CD4-positive, alpha-beta T cell treated with Interleukin-10 for 1 hour (primary cell): ENCODE measurements at places on chromosomes 6 and 20.

GRCh38 chr6:143451531-143451930, 926 bp downstream of the PEX3 start:
- no peak for DNase-seq

GRCh38 chr20:17734374-17734773, 34.6 kb downstream of the BANF2 start:
- no peak for DNase-seq

- no peak for DNase-seq
These were observed 34.9 kb upstream of the TNFAIP3 start for GRCh38 chr6:137832110-137832509.

- no peak for DNase-seq
These were observed 13.4 kb downstream of the TRIM38 start for GRCh38 chr6:25975923-25976560.

DNA sequence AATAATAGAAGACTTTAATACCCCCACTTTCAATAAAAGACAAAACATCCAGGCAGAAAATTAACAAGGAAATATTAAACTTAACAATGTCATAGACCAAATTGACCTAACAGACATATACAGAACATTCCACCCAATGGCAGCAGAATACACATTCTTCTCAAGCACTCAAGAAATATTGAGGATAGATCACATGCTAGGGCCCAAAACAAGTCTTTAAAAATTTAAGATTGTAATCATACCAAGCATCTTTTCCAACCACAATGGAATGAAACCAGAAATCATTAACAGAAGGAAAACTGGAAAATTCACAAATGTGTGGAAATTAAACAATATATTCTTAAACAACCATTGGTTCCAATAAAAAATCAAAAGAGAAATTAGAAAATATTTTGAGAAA, 161.0 kb downstream of the COL12A1 start:
- no peak for DNase-seq

DNA sequence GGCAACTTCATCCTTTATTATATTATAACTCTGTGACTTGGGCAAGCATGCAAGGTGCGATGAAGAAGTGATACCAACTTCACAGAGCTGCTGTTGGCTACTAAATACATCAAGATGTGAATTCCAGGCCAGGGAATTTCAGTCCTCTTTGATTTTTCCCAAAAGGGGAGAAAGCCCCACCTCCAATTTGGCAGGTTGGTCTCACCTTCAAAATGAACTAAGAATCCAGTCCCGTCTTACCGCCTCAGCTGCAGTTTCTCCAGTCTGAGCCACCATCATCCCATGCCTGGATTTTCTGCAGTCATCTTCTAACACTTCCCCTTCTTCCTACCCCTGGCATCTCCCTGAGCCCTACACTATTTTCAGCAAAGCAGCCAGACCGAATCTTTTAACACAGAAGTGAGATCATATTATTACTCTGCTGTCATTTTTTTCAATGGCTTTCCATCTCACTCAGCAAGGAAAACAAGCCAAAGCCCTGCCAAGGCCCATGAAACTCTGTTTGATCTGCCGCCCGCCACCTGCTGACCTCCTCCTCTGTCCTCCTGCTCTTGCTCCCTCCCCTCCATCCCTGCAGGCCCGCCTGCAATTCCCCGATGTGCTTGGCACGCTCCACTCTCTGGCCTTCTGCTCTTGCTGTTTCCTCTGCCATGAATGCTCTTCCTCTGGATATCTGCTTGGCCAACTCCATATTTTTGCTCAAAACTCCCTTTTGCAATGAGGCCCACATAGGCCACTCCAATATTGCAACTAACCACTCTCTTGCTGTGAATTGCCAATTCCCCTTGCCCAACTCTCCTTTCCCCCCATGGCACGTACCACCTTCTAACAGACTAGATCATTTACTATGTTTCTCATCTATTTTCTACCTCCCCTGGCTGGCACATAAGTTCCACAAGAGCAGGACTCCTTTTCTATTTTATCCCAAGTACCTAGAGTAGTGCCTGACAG, 46.0 kb upstream of the TAGAP start:
- no peak for DNase-seq

DNA sequence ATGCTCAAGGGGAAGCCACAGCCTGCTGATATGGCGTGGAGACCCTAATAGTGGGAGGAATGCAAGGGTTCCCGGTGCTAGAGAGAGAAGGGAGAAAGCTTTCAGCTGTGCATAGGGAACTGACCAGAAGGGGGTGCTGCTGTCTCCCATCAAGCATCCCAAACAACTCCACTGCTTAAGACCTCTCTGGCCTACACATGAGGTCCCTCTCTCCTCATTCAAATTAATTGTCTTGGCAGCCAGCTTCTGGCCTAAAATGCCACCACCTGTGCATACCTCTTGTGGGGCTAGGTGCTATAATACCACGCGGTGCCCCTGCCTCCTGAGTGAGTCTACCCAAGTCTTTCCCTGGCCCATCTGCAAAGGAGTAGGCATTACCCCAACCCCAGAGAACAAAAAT, 14.5 kb downstream of the ADISSP start:
- peak; percentile 75 for DNase-seq
